ENCODE measurements at places on chromosomes 13 and 19. TPM values are rescaled to one million over a fixed set of nuclear protein-coding genes. Genes with fewer than 3 reads are reported as not detected.

DNA sequence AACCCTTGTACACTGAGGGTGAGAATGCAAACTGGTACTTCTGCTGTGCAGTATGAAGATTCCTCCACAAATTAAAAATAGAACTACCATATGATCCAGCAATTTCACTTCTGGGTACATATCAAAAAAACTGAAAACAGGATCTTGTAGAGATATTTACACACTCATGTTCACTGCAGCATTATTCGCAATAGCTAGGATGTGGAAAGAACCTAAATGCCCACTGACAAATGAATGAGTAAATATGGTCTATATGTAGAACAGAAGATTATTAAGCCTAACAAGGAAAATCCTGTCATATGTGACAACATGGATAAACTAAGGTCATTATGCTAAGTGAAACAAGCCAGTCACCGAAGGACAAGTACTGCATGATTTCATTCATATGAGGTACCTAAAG lies 304.7 kb downstream of the ENOX1 start:
- no peak for DNase-seq

GRCh38 chr19:6721773-6722172 lies 1.3 kb upstream of the C3 start:
- no peak for DNase-seq

GRCh38 chr19:491146-491741 lies 5.0 kb upstream of the MADCAM1 start:
- no peak for DNase-seq

GRCh38 chr19:35780717-35781116 lies 5.4 kb downstream of the ARHGAP33 start:
- DNase-seq = no peak

- no peak for DNase-seq
These were observed 1.8 kb downstream of the KLF16 start for GRCh38 chr19:1861599-1862031.

GRCh38 chr13:39612023-39612637 lies 9.1 kb upstream of the LHFPL6 start:
- DNase-seq = peak; percentile 55

GRCh38 chr19:55075371-55075998 lies at the start of gene EPS8L1:
EPS8L1 (plus strand) TSS chr19:55075869; CDS start chr19:55076445, 576 bp downstream.
- no peak for DNase-seq

DNA sequence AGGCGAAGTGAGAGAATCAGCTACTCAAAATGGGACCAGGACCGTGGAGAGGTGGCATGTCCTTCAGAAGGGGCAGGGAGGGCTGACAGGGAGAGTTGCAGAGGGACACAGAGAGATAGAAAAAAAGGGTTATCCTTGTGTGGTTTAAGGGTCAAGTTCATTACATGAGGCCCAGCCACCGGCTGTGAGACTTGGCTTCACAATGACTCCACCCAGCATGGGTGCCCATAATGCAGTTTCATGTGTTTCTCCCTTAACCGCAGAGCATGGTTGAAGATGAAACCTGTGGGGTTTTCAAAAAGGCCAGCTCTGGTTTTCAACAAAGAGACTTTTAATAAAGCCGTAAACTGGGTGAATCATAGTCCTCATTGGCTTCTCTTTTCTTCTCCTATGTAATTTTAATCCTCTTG lies 164.6 kb downstream of the KLF5 start:
- DNase-seq = no peak

DNA sequence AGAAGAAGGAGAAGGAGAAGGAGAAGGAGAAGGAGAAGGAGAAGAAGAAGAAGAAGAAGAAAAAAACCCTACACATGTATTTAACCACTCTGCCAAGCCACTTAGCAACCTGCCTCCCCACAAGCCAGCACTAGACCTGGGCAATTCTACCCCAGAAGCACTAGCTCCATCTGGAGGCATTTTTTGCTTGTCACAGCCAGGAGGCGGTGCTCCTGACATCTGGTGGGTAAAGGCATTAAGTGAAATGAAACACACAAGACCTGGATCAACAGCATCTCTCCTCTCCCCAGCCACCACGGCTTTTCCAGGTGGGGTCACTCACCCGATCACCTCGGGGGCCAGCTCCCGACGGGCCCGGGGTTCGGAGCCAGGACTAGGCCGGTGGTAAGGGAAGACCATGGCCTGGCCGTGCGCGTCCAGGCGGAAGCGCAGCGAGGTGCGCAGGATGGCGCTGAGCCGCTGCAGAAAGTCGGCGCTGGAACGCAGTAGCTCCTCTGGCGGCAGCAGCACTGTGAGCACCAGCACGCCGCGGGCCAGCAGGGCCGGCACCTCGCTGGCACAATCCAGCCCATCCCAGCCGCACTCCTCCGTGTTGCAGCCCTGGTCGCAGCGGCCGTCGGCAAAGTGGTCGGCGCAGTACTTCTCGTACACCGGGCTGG lies 26.9 kb downstream of the NOTCH3 start:
- DNase-seq = no peak

- DNase-seq = peak; percentile 94
These were observed 68.3 kb upstream of the NPAS1 start for GRCh38 chr19:46951171-46951986.

DNA sequence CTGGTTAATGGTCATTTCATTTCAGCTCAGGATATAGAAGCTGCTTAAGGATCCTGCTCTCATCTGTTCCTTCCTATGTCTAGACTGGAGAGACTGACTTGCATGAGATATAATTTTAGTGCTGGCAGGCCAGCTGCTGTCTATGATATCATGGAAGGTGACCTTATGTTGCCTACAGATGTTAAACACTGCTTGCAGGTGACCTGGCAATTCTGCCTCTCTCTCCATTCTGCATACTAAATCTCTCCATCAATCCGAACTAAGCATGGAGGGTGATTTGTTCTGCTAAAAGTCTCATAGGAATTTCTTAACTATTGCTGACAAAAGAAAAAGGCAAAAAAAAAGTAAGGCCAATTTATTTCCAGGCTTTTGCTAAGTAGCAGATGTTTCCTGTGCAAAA lies 81.0 kb downstream of the CCNA1 start:
- no peak for DNase-seq

DNA sequence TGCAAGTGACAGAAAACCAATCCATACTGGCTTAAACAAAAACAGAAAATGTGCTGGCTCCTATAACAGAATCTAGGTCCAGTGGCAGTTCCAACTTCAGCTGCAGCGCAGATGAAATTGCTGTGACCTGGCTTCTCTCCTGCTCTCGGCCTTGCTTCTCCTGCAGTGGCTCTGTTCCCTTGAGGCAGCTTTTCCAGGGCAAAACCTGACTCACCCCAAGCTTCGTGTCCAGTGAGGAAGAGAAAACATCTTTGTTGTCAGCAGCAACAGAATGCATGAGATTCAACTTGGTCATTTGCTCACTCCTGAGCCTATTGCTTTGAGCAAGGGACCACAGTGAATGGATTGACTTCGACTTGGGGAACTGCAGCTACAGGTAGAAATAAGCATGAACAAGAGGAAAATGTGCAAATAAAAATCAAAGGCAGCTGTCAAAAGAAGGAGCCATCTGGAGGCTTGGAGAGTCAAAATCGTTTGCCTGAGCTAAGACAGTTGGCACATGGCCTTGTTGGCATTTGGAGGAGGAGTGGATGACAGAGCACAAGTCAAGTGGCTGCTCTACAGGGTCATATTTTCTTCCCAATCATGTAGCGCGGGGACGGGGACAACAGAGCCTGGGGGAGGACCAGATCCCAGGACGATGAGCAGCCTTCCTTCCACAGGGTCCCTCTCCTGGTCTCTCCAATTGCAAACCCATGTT lies 523.4 kb downstream of the FGF9 start:
- no peak for DNase-seq

The MEIOSIN gene
- 0.04 TPM for polyA plus RNA-seq

DNA sequence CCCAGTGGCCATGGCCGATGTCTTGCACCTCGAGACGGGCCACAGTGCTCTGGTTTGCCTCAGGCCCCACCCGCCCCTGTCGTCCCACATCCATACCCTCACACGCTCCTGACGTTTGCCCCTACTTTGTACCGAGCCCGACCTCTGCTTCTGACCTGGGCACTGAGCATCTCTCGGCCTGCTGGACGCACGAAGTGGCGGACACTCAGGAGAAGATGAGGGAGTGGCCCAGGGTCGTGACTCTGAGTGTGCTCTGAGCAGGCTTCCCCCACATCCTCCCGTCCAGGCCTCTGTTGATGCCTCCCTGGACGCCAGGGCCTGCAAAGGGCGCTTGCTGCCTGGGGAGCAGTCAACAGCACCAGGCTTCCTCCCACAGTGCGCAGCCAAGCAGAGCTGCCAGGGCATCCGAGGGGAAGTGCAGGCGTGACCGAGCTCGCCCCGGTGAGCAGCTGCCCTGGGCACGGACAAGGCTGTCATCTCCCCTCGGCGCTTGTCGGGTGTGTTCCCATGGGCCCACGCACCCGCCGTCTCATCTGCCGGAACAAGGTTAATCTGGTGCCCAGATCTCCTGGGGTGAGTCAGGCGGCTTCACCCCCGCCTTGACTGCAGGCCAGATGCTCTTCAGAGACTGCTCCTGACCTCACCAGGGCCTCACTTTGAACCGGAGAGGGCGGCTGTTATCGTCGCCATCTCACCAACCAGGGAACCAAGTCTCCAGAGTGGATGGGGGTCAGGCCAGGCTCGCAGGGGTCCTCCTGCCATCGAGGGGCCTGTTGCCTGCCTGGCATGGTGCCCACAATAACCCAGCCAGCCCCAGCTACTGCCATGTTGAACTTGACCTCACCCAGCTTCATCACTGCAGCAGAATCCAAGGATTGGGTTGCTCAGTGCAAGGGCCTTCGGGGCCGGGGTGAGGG lies 27.2 kb downstream of the COMP start:
- no peak for DNase-seq

- no peak for DNase-seq
These were observed 13.2 kb upstream of the CAMSAP3 start for GRCh38 chr19:7582446-7582845.

DNA sequence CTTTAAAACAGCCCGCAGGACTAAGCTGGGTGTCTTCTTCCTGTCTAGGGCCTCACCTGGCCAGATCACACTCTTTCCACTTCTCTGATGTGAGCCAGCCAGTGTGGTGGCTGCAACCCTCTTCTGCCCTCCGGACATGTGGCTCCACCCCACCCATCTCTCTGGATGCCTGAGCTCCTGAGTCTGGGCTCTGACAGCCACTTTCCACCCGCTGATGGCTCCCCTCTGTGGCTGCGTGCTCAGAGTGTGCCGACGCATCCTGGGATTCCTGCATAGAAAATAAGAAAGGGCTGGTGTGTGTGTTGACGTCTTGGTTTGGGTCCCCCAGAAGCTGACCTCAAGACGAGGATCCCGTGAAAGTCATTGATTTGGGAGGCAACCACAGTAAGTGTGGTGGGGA lies 181.6 kb downstream of the URI1 start:
- DNase-seq = no peak

DNA sequence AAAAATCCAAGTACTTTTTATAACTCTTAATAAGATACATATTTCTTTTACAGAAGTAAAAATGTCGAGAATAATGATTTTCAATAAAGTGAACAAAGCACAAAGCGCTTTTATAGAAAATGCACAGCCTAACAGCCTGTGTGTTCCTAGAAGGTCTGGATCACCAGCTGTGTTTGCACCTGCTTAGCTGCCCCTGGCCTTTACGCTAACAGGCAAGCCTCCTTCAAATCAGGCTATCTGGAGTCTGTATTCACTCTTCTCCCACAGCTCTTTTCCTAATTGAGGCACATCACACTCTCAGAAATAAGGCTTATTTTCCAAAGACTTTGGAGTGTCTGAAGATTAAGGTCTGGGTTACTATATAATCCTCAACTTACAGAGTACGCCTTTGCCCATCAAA lies 183.1 kb downstream of the LHFPL6 start:
- no peak for DNase-seq

DNA sequence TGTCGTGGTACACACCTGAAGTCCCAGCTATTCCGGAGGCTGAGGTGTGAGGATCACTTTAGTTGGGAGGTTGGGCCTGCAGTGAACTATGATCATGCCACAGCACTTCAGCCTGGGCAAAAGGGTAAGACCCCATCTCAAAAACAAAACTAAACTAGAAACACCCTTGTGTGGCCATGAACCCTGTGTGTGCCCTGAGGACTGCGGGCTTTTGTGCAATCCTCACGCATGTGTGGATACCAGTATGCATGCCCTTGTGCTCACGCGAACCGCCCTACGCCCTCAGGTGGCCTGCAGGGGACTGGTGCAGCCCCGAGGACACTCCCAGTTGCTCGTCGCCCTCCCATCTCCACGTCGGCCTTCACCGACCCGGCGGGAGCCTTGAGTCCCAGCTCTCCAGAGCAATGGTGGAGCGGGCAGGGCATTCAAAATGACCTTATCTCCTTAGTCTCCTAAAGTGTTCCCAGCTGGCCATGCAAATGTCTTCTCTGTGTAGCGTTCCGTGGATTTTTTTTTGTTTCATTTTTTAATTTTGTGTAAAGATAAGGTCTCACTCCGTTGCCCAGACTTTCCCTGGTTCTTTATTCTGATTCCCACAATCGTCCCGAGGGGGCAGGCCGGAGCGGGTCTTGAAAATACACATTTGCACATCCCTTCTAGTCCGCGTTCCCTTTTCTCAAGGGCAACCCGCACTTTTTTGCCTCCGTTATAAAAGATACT lies 868 bp upstream of the EGLN2 start:
- peak; percentile 93 for DNase-seq

The RAD23A gene
- 71.6 TPM for polyA plus RNA-seq

The CGB7 gene
- 0.79 TPM for polyA plus RNA-seq

DNA sequence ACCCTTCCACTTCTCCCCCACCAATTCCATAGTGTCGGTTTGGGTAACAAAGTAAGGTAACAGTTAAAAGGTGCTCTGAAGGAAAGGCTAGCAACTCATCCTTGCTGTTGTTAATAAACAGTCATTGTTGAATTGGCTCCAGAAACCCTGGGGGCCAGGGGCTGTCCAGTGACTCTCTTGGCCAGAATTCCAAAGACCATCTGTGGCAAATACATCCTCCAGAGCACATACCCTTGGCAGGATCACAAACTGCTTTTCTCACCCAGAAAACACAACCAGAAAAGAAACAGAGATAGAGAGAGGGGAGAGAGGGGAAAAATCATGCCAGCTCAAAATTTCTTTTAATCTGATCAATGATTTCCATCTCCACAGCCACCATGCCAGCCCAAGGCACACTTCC lies 22.1 kb downstream of the CACNA1A start:
- DNase-seq = no peak

GRCh38 chr13:33752597-33752996 lies 65.4 kb upstream of the RFC3 start:
- no peak for DNase-seq

- no peak for DNase-seq
These were observed 32.4 kb upstream of the CEACAM21 start for GRCh38 chr19:41543582-41543981.

DNA sequence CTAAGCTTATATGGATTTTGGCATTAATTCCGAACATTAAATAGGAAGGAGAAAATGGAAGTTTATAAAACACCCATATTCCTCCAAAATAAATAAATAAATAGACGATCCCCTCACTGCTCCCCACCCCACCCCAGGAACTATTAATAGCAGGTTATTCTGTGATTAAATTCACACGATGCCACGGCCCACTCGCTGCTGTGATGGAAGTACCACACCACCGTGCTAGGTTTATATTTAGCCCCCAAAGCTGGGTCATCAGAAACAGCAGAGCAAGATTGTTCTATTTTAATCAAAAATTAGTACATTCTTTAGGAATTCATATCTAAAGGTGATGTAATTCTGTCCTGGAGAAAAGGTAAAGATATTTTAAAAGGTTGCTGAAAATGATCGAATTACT lies 65.4 kb downstream of the CCDC70 start:
- DNase-seq = no peak

The FOSB gene
- 0.58 TPM for polyA plus RNA-seq
